ENCODE measurements at places on chromosomes 1 and 21.

GRCh38 chr1:13759072-13759471, 59.1 kb downstream of the PRDM2 start:
- no peak for DNase-seq

- DNase-seq = no peak
Measured at GRCh38 chr1:172582889-172583288, 49.9 kb downstream of the SUCO start.

DNA sequence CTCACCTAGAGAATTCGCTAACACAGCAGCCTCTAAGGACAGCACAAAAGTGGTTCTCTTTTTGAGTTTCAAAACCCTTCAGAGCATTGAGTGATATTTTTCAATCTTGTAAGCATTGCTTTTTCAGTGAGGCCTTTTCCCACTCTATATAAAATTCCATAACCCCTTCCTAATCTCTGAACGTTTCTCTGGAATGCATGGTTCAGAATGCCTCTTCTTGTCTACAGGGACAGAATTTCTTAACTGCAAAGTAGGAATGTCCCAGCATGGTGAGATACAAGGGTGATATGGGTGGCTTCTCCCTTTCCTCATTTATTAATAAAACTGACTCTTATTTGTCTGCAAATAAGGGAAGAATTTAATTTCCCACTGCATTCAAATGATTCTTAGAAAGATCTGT, 377.9 kb downstream of the LTN1 start:
- no peak for DNase-seq

DNA sequence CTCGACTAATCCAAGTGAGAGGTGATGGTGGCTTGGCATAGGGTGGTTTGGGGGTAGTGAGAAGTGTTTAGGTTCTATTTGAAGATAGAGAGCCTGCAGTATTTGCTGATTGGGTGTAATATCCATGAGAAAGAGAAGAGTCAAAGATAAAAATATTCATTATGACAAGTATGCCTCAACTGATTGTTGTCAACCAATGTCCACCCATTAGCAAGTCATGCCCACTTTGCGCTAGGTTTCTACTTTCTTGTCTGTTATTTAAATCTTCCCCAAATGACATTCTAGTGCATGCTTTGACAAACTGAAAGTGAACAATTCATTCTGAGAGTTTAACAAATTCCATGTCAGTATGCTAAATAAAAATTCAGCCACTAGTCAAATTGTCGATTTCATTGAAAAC, 3.8 kb upstream of the XCL1 start:
- no peak for DNase-seq

DNA sequence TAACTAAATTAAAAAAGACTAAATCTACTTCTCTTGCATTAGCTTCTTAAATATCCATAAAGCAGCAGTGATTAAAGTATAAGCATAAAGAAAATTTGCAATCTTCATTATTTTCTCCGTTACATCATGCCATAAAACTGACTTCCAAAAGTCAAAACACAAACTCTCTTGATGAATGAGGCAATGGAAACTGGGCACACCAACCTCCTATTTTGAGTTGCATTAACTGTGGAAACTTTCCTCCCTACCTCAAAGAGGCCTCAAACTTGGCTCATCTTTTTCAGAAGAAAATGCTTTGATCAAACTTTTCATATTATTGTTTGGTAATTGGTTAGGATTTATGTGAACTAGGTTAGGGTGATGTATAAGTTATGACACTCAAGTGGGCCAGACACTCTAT, 4.1 kb upstream of the BTG3 start:
- no peak for DNase-seq

GRCh38 chr21:42574234-42575027, 60.8 kb downstream of the SLC37A1 start:
- no peak for DNase-seq

DNA sequence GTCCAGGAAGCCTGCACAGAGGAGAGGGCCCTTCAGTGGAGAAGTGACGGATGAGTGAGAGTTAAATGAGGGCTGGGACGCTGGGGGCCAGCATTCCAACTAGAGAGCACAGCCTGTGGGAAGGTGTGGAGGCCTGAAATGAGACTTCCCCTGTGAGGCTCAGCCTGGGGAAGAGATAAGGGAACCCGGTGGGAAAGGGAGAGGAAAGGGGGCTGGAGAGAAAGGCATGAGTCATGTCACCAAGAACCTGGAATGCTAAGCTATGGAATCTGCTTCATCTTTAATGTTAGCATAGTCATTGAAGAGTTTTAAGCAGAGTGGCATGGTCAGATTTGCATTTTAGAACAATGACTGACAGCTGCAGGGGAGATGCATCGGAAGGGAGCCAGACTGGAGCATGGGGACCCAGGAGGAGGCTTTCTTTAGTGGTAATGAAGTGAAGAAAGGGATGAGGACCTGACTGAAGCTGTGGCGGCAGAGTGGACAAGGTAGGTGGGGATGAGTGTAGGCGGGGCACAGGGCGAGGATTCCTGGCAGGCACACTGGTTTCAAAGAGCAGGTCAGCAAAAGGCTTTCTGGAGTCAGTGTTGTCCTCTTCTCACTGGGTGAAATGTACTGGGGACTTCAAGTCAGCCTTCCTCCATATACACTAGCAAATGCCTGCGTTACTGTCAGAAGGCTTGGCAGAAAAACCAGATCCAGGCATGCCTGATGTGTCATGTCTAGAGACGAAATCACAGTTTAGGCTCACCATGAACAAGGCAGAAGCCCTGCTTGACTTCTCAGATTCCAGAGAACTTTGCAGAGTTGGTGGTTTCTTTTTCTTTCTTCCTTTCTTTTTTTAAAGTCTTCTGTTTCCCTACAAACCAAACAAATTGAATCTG, 8.0 kb downstream of the RGL1 start:
- no peak for DNase-seq

DNA sequence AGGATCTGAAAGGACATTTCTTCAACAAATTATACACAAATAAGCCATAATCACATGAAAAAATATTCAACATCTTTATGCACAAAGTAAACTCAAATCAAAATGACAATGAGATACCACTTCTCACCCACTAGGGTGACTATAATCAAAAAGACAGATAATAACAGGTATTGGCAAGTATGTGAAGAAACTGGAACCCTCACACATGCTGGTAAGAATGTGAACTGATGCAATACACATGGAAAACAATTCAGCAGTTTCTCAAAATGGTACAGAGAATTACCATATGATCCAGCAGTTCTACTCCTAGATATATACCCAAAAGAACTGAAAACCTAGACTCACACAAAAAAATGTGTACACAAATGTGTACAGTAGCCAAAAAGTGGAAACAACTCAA, 62.5 kb downstream of the CHD5 start:
- no peak for DNase-seq

GRCh38 chr1:239125027-239125426, 261.3 kb upstream of the CHRM3 start:
- no peak for DNase-seq

DNA sequence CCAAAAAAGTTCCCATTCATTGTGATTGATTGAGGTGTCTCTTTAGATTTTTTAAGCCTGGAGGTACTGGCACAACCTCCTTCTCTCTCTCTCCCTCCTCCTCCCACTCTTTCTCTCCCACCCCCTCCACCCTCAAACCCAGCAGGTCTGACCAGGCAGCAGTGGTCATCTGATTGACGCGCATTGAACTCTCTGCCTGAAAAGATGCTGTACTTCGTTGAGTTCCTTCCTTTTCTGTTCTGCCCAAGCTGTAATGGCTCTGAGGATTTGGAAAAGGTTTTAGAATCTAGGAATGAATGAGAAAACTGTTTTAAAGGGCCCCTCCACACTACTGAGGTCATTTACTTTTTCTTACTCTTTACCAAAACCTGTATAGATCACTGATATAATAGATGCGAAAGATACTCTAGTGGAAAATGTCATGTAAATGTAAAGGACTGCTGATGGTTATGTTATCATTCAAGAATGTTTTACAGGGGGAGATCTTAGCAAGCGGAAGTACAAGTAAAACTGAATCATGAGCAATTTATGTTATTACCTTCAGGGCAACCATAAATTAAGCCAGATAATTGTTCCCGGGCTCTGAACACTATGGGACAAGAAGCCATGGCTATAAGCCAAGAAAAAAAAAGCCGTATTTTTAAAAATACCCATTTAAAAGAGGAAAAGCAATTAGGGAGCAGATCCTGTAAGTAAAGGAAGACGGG, 25.2 kb upstream of the DYRK1A start:
- no peak for DNase-seq

GRCh38 chr1:46421739-46422138, 27.6 kb downstream of the FAAH start:
- DNase-seq = no peak

- no peak for DNase-seq
Measured at GRCh38 chr21:45202889-45203288, 84.8 kb downstream of the POFUT2 start.

DNA sequence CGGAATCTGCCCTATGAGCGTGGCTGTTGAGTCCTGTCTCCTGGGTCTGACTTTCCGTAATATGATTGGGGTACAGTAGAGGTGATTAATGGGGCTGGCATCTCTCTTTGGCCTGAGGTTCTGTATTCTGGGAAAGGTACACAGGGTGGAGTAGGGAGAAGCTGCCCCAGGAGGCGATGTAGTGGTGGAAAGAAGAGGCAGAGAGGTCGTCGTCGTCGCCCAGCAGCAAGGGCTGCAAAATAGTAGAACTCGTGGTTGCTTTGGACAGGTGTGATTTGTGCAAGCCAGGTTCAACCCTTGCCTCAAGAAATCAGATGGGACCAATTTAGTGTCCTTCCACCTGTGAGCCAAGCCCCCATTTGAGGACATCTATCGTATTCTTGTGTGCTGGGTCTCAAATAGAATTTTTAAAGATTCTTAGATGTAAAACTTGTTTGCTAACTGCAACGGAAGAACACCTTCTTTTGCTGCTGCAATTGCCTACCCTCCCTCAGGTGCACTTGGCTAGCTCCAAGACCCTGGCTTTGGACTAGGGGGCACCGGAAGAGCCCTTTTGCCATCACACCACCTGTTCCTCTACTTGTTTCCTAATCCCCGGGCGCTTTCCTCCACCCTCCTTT, 1.3 kb upstream of the HMGN2 start:
- no peak for DNase-seq

- no peak for DNase-seq
Measured at GRCh38 chr1:90970208-90970607, 51.6 kb downstream of the ZNF644 start.

- DNase-seq = no peak
Measured at GRCh38 chr1:167922611-167923074, 8.7 kb upstream of the ADCY10 start.

DNA sequence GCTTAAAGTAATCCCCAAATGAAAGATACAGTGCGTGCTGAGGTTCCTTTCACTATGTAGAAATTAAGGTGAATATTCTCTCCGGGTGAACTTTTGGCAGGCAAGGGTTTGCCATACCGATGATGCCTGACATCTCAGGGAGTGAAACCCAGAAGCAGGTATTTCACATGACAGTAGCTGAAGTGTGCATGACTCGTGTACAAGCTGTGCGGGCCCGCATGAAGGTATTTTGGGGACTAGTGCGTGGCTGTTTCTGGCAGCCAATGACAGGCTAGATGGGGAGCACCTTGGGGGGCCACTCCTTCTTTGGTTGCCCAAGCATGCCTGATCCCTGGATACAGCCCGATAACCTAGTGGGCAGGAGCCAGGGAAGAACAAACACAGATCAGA, 569.0 kb downstream of the SMYD3 start:
- no peak for DNase-seq

DNA sequence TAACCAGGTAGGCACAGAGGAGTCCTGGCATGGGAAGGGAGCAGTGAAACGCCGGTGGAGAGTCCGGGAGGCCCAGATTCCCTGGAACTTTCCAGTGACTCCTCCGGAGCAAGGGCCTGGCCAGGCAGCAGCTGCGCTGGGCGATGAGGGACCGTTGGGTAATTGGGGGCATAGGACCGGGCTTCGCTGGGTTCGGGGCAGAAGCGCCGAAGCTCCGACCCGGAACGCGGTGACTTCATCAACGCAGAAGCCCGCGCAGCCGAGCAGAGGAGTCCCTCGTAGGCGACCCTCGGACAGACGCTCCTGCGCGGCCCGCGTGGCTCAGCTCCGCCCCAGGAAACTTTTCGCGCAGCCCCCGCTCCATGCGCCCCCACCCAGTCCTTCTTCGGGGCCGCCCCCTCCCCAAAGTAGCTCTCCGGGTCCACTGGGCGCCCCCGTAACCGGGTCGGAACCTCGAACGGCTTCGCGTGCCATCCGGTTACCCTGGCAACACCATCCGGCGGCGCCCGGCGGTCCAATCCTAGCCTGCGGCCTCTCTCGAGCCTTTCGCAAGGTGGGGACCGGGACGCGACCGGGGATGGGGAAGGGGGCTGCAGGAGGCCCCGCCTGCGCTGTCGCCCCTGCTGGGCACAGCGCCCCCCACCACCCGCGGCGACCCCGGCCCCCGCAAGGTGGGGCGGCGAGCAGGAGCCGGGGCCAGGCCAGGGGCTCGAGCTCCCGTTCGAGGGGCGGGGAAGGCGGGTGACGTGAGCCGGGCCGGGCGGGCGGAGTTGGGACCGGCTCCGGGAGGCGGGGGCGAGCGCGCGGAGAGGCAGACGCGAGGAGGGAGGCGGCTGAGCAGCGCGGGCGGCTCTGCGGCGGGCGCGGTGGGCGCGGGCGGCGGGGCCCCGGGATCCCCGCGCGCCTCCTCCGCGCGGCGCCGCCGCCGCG, at the start of gene AJAP1:
AJAP1 (plus strand) TSS at position 814 of the 930 bp plus-strand sequence. CDS start 817 bp downstream, outside the sequence.
- no peak for DNase-seq

GRCh38 chr1:164801246-164801731, 242.3 kb downstream of the PBX1 start:
- DNase-seq = no peak

DNA sequence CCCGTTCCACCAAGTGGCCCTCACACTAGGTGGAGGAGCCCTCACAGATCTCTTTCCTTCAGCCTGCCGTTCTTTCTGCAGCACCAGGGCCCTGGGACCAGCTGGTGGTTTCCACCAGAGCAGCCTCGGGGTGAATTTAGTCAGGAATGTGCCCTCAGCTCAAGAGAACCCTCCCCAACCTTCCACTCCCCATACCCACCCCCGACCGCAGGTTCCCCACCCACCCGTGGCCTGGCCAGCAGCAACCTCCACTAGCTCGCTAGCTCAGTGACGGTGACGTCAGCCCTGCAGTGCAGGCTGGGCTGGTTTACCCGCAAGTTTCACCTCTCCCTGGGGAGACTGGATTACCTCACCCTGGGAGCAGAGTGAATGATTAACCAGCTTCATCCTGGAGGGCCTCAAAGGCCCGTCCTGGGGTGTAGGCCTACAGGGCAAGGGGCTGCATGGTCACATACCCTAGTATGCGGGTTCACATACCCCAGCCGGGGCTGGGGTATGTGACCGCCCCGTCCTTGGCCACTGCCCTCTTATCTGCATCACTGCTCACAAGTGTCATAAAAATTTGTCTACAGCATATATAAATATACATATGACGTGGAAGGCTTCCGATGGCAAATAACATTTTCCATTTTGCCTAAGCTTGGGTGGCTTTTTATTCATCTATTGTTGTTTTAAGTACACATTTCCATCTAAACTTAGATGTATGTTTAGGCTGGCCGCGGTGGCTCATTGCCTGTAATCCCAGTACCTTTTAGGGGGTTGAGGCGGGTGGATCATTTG, 24.5 kb downstream of the ELF3 start:
- DNase-seq = no peak

GRCh38 chr1:181110013-181110412, 21.5 kb downstream of the IER5 start:
- DNase-seq = no peak
